CD4-positive, alpha-beta memory T cell (primary cell): ENCODE measurements at places on chromosomes 1 and 21. TPM values are rescaled to one million over a fixed set of nuclear protein-coding genes. Genes with fewer than 3 reads are reported as not detected.

TMEM201 gene
- 12.9 TPM for total RNA-seq

- H3K4me1 ChIP-seq, result peaks cover 15% of the 10 kb centered on the region
- no peak overlapping the region for H3K4me3 ChIP-seq
- no peak overlapping the region for H3K27ac ChIP-seq
- H3K27me3 ChIP-seq, result peaks cover 32% of the 10 kb centered on the region
- no peaks in the 10 kb centered on the region for H3K36me3 ChIP-seq
Measured at GRCh38 chr1:46488343-46489168, 1.1 kb upstream of the DMBX1 start.

GRCh38 chr1:6247651-6248050 lies 3.7 kb downstream of the HES3 start:
- peaks cover 18% of the 10 kb centered on the region for H3K4me1 ChIP-seq
- H3K27ac ChIP-seq, result no peak overlapping the region
- H3K4me3 ChIP-seq, result no peak overlapping the region
- peaks cover 30% of the 10 kb centered on the region for H3K27me3 ChIP-seq
- H3K36me3 ChIP-seq, result no peaks in the 10 kb centered on the region

- H3K27me3 ChIP-seq, result no peaks in the 10 kb centered on the region
- H3K27ac ChIP-seq, result no peak overlapping the region
- H3K4me3 ChIP-seq, result no peak overlapping the region
- DNase-seq, result no peak
- no peaks in the 10 kb centered on the region for H3K4me1 ChIP-seq
- no peaks in the 10 kb centered on the region for H3K36me3 ChIP-seq
Measured at GRCh38 chr1:184272175-184272866, 114.5 kb upstream of the C1orf21 start.
